Keratinocyte (primary cell): ENCODE measurements at places on chromosomes 5 and 9. TPM values are rescaled to one million over a fixed set of nuclear protein-coding genes. Genes with fewer than 3 reads are reported as not detected.

Gene LECT2
- 0.08 TPM in 1 of 3 replicates, not detected in the others for polyA plus RNA-seq

Gene SOHLH1
- polyA plus RNA-seq, result not detected in 3 replicates

Gene AFF4
- 44.9 to 66.9 TPM (median 51.3 TPM) in 3 replicates for polyA plus RNA-seq

Gene PCDHGB4
- 1.6 to 2.7 TPM (median 2.4 TPM) in 3 replicates for polyA plus RNA-seq

Gene PCDHA9
- 0.01 TPM in 1 of 3 replicates, not detected in the others for polyA plus RNA-seq

Gene FRMPD1
- polyA plus RNA-seq, result 0.01 to 0.06 TPM (median 0.01 TPM) in 3 replicates

Gene KIAA0825
- 0.68 to 1.2 TPM (median 1.0 TPM) in 3 replicates for polyA plus RNA-seq

Gene C1QTNF3
- polyA plus RNA-seq, result 0.17 to 1.1 TPM (median 1.0 TPM) in 3 replicates

Gene ZNF483
- polyA plus RNA-seq, result 0.46 to 0.90 TPM (median 0.60 TPM) in 3 replicates
